H1 (cell line): ENCODE measurements at places on chromosomes 3 and 15.

- no peak for DNase-seq
These were observed 123.8 kb downstream of the SV2B start for GRCh38 chr15:91223863-91224262.

- no peak for DNase-seq
These were observed 58.3 kb upstream of the ATG7 start for GRCh38 chr3:11213810-11214450.

GRCh38 chr3:57755368-57755675 lies 787 bp upstream of the SLMAP start:
- DNase-seq: no peak

DNA sequence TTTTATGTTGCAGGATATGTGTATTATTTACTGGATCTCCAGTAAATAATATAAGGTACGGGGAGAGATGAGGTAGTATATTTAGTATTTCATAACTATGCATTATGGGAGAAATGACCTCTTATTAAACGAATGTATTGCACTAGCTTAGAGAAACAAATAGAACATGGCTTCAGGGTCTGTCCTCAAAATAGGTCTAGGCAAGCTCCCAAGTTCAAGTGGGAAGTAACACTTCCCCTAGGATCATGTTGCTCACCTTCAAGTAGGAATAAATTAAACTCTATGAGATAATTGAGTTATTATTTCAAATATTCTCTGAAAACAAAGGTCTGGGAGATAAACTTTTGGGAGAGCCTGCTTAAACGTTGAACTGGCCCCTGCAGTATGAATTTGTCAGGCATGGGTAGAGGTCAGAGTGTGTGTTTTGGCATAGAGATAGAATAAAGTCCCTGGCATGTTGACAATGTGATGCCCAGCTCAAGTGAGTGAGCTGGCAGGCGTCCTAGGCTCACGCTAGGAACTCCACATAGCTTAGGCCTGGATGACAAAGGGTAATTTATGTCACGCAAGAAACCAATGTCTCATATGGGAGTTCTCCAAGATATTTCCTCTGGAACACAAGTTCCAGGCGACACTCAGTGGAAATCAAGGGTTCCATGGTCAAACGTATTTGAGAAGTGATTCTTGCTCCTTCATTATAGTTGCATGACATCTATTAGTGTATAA lies 236.8 kb downstream of the CACNA2D3 start:
- no peak for DNase-seq

DNA sequence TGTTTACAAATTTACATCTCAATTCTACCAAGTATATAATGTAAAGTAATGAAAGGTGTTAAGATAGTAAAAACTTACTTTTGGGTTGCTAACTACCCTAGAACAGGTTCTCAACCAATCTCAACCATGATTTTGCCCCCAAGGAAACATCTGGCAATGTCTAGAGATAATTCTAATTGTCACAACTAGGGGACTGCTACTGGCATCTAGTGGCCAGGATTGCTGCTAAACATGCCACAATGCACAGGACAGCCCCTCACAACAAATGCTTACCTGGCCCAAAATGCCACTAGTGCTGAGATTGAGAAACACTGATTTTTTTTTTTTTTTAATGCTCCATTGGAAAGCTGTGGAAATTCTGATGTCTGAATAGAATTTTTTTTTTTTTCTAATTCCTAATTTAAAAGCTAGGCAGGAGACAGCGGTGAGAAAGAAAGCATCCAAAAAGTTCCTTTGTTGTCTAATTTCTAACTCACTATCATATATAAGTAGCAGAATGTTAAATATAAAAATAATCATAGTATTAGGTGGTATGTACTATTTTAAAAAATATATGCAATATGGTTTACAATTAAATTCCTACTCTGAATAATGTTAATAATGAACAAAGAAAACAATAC lies 81.5 kb downstream of the TJP1 start:
- DNase-seq: no peak

DNA sequence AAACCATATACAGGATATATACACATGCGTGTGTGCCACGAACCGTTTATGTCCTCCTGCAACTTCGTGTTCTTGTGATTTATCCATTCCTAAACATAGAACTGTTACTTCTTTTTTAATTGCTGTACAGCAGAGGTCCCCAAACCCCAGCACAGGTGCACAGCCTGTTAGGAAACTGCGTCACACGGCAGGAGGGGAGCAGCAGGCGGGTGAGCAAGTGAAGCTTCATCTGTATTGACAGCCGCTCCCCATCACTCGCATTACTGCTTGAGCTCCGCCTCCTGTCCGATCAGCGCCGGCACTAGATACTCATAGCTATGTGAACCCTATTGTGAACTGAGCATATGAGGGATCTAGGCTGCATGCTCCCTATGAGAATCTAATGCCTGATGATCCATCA lies 34.9 kb upstream of the NRROS start:
- DNase-seq: no peak

- no peak for DNase-seq
These were observed 54.3 kb upstream of the NEK10 start for GRCh38 chr3:27423463-27423862.

DNA sequence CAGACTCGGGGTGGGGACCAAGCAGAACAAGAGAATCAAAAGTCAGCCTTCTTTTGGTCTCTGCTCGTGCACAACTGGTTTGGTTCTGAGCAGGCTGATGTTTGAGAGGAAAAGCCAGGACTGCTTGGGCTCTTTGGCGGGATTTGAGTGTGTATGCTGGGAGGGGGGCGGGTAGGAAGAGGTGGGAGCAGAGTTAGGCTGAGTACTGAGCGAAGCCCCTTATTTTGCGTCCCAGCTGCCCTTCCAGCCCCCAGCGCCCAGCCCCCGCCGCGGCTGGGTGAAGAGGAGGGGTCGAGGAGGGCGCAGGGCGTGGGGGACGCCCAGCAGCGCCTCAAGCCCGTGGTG lies 153.5 kb upstream of the GOLIM4 start:
- no peak for DNase-seq

GRCh38 chr3:119774444-119774843 lies 7.5 kb upstream of the NR1I2 start:
- no peak for DNase-seq

- DNase-seq: peak; percentile 43
These were observed 5.2 kb downstream of the MAGI1 start for GRCh38 chr3:66033241-66034138.

GRCh38 chr3:46717447-46718231 lies at the start of gene PRSS50:
PRSS50 (minus strand) TSS chr3:46717869; CDS start chr3:46717824, 45 bp downstream.
- DNase-seq: peak; percentile 96

DNA sequence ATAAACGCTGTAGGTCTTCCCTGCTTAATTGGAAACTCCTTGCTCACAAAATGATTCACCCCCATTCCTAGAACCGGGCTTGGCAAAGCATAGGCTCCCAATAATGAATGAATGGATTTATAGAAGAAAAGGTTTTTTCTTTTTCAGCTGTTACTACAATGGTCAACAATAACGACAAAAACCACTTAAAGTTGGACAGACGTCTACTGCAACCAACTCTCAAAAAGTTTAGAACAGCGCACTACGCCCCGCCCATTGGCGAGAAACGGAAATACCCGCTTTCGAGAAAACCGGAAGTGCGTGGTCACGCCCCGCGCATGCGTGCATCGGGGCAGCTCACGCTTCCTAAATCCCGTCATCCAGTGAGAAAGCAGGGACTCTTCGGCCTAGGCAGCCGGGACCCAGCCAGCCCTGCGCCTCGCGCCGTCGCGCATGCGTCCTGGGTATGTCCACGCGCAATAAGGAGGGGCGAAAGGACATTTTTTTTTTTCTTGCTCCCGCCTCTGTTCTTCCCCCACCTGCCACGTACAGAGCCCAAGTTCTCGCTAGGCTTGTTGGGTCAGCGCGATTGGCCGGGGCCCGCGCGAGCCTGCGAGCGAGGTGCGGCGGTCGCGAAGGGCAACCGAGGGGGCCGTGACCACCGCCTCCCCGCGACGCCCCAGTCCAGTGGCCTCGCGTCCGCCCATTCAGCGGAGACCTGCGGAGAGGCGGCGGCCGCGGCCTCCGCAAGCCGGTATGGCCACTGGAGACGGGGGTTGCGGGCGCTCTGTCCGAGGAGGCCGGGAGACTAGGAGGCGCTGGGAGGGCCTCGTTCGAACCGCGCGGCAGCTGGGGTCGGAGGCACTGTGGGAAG lies at the start of gene TFG:
TSS of gene TFG (plus strand) at position 506 of the 853 bp plus-strand sequence. CDS start 4,192 bp downstream, outside the sequence.
- DNase-seq: peak; percentile 96

GRCh38 chr3:123388811-123389627 lies 59.9 kb downstream of the ADCY5 start:
- no peak for DNase-seq

- DNase-seq: no peak
These were observed 679 bp downstream of the IQGAP1 start for GRCh38 chr15:90388462-90389380.

GRCh38 chr15:89017370-89018066 lies 70.7 kb upstream of the ABHD2 start:
- DNase-seq: peak; percentile 65

- no peak for DNase-seq
These were observed 34.2 kb upstream of the PRR23E start for GRCh38 chr3:127158614-127159229.

DNA sequence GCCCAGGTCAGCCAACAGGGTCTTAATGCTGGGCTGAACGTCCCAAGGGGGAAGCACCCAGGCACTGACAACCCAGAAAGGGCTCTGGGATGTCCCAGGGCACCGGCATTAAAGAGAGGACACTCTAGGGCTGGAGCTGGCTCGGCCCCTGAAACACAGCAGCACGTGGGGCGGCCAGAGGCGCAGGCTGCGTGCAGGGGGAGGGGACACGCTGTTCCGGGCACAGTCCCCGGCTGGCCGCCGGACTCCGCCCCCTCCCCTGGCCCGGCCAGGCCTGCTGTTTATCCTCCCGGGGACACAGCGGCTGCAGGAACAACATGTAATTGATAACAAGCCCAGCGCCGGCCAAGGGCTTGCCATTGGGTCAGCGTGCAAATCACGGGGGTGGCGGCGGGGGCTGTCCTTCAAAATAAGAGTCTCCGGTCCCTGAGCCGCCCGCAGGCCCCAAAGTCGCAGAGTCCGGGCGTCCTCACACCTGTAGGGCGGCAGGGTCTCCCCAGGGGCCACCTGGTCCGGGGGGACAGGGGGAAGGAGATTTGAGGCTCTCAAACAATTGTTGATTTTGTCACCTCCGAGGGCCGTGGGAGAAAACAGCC lies 1.3 kb downstream of the KLF15 start:
- DNase-seq: peak; percentile 64

- no peak for DNase-seq
These were observed 18.3 kb upstream of the IGF2BP2 start for GRCh38 chr3:185843126-185843525.

DNA sequence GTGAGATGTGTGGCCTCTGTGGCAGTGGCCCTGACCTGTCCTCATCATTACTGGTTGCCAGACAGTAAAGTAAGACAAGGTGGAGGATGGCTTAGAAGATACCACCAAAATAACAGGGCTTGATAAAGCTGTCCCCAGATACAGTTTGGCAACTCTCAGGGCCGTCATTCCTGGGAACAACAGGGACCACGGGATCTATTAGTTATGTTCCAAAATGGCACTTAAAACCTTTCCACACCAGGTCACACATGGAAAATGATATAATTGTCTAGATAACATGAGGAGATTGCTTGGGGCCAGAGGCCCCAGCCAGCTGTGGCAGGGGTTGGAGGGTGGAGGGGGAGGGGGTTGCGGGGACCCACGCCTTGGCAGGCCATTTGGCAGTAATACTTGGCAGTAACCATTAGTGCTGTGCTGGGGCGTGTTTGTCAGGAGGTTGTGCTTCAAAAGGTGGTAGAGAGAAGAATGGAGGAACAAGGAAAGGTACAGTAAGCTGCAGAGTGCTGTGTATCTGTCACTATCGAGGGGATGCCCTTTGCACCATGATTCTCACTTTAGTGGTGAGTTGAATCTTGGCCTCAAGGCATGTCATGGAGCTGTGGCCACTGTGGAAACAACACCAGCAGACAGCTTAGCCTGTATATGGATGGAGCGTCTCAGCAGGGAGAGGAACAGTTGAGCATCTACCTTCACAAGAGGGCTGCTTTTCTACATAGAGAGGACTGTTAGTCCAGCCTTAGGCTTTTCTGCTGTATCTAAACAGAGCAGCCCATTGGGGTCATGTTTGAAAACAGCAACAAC lies 14.0 kb downstream of the PLCL2 start:
- DNase-seq: no peak

DNA sequence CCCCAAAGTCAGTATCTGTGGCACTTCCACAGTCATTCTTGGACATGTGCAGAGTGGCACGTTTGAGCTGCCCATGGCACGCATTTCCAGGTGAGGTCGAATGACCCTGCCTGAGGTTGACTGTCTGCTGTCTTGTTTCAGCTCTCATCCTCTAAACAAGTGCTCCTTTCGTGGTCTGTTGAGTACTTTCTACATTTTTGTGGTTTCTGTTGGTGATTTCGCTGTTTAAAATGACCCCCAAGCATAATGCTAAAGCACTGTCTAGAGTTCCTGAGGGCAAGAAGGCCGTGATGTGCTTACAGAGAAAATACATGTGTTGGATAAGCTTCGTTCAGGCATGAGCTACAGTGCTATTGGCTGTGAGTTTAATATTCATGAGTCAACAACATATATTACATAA lies 40.0 kb upstream of the SAMMSON start:
- no peak for DNase-seq

DNA sequence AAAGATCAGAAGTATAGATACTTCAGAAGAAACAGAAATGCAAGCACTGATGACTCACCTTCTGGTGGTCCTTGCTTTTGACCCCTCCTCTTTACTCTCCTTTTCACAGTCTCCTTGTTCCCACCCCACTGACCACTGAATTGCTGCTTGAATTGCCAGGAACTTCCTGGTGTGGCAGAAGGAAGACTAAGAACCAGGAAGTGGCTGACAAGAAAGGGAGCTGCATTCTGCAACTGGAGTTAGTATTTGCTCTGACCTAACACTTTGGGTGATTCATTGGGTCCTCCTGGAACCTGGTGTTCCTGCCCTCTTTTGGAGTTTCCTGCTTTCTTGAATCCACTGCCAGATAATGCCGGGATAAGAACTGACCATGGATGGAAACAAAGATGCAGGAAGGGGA lies 23.0 kb downstream of the KY start:
- DNase-seq: no peak

DNA sequence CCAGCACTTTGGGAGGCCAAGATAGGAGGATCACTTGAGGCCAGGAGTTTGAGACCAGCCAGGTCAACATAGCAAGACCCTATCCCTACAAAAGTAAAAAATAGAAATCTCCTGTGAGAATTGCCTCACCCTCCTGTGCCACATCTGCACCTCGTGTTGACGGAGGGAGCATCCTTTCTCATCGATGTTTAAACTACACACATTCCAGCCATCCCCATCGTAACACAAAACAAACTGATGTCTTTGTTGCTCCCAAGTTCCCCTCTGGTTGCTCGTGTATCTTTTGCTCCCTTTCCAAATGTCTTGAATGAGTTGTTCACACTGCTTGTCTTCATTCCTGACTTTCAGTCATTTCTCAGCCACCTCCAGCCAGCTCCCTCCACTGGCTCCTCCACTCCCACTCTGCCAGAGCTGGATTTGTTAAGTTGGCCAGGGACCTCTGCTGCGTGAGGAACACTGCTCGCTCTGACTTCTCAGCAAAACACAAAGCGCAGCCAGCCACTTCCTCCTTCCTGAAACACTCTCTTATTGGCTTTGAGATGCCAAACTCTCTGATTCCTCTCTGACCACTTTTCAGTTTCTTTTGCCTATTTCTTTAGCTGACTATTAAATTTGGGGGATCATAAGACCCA lies 53.6 kb upstream of the ATP13A3 start:
- no peak for DNase-seq

- no peak for DNase-seq
These were observed 19.9 kb downstream of the CYP8B1 start for GRCh38 chr3:42855547-42856380.

GRCh38 chr3:195401943-195402342 lies 40.9 kb downstream of the ACAP2 start:
- no peak for DNase-seq

- no peak for DNase-seq
These were observed 16.4 kb upstream of the CBLB start for GRCh38 chr3:105885256-105885655.
